ENCODE measurements at places on chromosomes 2 and 18. TPM values are rescaled to one million over a fixed set of nuclear protein-coding genes. Genes with fewer than 3 reads are reported as not detected.

DNA sequence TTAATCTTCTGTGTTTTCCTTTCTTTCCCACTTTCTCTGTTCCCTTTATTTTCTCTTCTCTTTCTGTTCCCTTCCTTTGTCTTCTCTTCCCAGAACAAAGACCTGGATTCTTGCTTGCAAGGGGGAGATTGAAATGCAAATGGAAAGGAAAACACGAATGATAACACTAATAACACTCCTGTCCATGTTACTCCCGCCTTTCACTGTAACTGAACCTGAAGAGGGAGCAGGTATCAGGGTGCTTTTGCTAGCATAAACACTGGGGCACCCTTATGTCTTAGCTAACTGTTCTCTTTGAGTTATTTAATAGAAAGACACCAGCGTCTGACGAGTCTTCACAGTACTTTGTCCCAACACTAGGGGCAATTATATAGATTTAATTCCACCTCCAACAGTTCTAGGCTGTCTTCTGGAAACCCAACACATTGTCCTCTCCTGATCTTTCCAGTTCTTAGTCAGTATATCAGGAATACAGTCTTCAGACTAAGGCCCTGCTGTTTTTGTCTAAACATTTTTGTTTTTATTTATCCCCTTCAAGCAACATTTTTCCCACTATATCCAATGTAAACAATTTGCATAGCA is 99.2 kb downstream of the PTPRM start:
- no peak for DNase-seq

GRCh38 chr18:40186677-40187076 is 1768.4 kb upstream of the PIK3C3 start:
- no peak for DNase-seq

SLC23A3 gene
- total RNA-seq, result 0.46 TPM

GRCh38 chr18:66005831-66006588 is 255.2 kb downstream of the CDH7 start:
- DNase-seq, result peak; percentile 11

- no peak for DNase-seq
Observed at GRCh38 chr2:128661311-128661710, 342.6 kb upstream of the HS6ST1 start.

- no peak for DNase-seq
Observed at GRCh38 chr18:66150650-66151049, 399.8 kb downstream of the CDH7 start.

CFAP221 gene
- total RNA-seq, result 2.5 TPM
